Fibroblast of skin of right quadriceps (primary cell): ENCODE measurements at places on chromosomes 12 and 14.

DNA sequence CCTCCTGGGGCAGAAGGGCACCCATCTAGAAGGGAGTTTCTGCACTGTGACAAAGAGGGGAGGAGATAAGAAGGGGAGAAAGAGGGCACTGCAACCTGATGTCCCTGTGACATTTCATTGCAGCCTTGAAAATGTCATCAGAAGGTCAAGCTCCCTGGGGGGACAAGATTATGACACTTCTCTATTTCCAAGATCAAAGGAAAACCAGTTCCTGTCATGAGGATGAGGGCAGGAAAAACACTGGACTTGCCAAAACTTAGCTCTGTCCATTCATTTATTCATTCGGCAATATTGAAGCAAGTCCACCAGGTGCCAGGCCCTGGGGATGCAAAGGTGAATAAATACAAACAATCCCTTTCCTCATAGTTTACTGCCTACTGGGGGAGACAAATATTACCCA is 138.4 kb upstream of the CDKN3 start:
- DNase-seq, result no peak

DNA sequence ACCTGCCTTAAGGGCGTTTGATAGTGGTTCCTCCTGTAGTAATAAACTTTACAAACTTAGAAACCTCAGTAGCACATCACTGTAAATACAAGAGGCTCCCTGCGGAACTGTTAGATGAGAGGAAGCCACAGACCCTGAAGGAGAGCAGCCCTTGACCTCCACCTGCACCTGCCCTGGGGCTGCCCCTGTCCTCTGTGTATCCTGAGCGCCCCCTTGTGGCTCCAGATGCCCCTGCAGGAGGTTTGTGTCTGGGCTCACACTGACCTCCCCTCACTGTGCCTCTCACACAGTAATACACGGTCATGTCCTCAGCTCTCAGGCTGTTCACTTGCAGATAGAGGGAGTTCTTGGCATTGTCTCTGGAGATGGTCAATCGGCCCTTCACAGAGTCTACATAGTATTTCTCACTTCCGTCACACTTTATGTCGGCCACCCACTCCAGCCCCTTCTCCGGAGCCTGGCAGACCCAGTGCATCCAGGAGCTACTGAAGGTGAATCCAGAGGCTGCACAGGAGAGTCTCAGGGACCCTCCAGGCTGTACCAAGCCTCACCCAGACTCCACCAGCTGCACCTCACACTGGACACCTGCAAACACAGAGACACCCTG is 1059.8 kb downstream of the TMEM121 start:
- no peak for DNase-seq

GRCh38 chr12:39736406-39736805 is 116.8 kb upstream of the ABCD2 start:
- DNase-seq, result no peak

DNA sequence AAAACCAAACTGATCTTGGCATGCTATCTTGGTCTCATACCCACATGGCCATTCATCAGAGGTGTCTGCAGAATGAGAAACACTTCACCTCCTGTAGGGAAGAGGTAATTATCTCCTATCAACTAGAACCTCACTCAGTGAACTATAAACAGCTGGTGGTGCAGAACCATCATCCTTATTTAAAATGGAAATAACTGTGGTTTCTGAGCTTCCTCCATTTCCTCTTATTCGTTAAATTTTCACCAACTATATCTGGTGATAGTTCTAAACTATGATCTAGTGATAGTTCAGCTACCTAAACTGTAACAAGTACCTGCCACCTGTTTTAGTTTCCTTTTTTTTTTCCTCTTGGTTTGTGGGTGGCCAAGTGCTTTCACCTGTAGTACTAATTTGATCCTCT is 218.5 kb downstream of the FUT8 start:
- DNase-seq, result no peak

- peak; percentile 8 for DNase-seq
Observed at GRCh38 chr12:40325349-40325960, 100.7 kb downstream of the LRRK2 start.

- DNase-seq, result no peak
Observed at GRCh38 chr14:97762386-97762785, 965.2 kb downstream of the VRK1 start.

DNA sequence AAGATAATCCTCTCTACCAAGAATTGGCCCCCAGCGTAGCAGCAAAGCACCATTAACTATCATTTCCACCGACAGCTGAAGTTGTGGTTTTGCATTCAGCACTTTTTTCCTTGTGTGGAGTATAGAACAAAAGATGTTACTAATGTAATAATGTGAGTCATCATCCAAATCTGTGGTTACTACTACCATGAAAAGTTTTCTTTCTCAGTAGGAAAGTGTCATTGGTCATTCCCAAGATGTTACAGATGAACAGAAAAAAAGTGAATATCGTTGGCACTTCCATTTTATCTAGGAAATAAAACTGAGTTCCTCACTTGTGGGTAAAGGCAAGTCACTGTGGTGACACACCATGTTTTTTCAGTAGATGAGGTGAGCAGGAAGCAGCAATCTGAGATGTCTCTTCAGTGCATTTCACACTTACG is 30.3 kb upstream of the IFNG start:
- peak; percentile 68 for DNase-seq
